ENCODE measurements at places on chromosomes 12 and 14.

GRCh38 chr14:65753061-65753460, 340.5 kb downstream of the FUT8 start:
- no peak for DNase-seq

GRCh38 chr12:10361622-10362021, 28.2 kb downstream of the KLRK1 start:
- DNase-seq = no peak

GRCh38 chr14:39265806-39266524, 32.2 kb downstream of the MIA2 start:
- DNase-seq = peak; percentile 26

GRCh38 chr12:32896432-32897280, at the start of gene PKP2:
Gene PKP2, minus strand, starts transcription at chr12:32896777. Its CDS starts 46 bp downstream, at chr12:32896731.
- DNase-seq = no peak

DNA sequence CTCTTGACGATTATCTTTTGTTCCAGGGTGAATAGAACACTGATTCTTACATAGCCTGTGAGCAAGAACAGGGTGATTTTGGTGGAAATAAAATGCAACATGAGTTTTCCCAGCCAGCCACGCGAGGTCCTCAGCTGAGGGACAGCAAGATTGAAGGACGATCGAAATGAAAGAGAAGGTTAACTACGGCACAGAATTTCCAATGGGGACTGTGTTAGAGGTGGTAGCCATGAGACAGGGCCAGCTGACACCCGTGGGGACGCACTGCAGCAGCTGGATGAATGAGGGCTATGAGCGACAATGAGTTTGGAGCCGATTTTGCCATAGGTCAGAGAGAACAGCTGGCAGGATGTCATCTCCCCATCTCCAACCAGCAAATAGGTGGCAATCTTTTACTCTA, 243.4 kb upstream of the PELI2 start:
- DNase-seq = no peak

DNA sequence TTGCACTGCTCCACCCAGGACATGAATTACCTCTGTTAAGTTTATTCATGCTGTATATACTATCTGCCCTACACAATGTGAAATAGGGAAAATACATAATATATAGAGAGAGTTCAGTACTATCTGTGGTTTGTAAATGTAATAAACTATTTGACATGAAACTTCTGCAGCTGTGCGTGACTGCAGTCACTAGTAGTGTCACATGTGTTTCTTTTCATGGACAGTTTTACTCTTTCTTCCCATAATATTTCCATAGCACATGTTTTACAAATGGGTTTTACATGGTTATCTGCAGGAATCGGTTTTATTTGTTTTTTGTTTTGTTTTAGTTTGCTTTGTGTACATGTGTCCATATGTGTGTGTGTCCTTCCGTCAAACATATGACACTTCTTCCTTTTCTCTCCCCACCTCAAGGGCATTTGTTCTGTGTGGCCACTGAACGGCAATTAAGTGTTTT, 1644.1 kb upstream of the FLRT2 start:
- DNase-seq = no peak

GRCh38 chr14:34857689-34858449, 17.3 kb downstream of the BAZ1A start:
- DNase-seq = no peak

- no peak for DNase-seq
Observed at GRCh38 chr12:40691913-40692764, at the start of gene CNTN1. Gene CNTN1, plus strand, starts transcription at chr12:40692439.

GRCh38 chr14:72217135-72217534, 284.9 kb downstream of the RGS6 start:
- DNase-seq = no peak

GRCh38 chr14:37061697-37062096, 110.7 kb downstream of the SLC25A21 start:
- no peak for DNase-seq

GRCh38 chr12:2052826-2053678, at the start of gene CACNA1C:
Gene CACNA1C, plus strand, starts transcription at chr12:2052987. Its CDS starts 576 bp downstream, at chr12:2053563.
- DNase-seq = peak; percentile 57

DNA sequence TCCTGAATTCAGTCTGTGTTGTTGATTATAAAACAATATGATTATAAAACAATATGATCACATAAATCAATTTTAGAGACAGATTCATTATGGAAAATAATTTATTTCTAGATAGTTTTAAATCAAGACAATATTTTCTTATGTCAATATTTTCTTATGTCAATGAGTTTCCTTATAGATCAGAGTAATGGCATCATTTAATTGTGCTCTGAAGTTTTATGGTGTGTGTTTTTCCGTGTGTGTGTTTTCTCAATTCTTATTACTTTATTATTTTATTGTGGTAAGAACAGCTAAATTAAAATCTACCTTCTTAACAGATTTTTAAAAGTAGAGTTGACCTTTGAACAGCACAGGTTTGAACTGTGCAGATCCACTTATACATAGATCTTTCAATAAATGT, 105.3 kb upstream of the SLCO1B1 start:
- DNase-seq = no peak

DNA sequence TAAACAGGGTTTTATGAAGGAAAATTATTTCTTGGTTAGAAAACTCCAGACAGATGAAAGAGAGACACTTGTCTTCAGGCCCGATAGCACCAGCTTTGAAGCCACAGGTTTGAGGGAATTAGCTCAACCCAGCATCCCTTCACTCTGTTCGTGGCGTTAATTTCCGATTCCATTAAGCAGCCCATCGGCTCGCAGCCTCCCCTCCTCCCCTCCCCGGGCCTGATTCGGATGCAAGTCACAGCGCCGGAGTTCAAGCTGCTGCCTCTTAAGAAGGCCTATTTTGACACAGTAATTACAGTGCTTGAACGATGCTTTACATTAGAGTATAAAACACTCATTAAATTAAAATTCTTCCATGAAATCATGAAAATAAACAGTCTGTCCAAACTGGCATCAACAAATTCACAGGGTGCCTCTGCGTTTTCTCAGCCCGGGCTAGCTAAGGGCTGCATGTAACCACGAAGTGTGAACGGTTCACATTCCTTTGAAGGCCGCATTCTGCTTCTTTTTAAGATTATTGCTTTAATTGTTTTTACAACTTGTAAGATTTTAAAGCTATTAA, 145.8 kb downstream of the DICER1 start:
- DNase-seq = no peak

GRCh38 chr14:64563696-64564095, 13.9 kb downstream of the PPP1R36 start:
- DNase-seq = no peak

GRCh38 chr14:75392686-75393641, 34.9 kb upstream of the JDP2 start:
- DNase-seq = no peak

Data from ELR (cell line).